Activated naive CD8-positive, alpha-beta T cell treated with anti-CD3 and anti-CD28 coated beads for 36 hours (primary cell): ENCODE measurements at places on chromosomes 5 and 9. TPM values are rescaled to one million over a fixed set of nuclear protein-coding genes. Genes with fewer than 3 reads are reported as not detected.

DNA sequence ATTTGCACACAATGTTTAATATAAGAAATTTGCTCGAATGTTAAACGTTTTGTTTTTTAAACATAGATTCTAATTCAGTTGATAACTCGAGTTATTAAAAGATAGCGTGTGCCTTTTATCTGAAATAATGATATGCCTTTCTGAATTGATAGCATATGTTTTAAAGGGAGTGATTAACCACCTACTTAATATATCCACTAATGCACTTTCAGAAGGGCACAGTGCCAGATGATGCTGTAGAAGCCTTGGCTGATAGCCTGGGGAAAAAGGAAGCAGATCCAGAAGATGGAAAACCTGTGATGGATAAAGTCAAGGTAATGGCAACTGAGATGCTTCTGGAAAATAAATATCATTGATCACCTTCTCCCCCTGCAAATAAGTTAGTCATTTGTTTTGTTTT is 53.9 kb downstream of the ERAP1 start:
- H3K36me3 ChIP-seq = peaks cover 17% of the 10 kb centered on the region
- no peak overlapping the region for H3K27ac ChIP-seq
- H3K27me3 ChIP-seq = no peaks in the 10 kb centered on the region

DNA sequence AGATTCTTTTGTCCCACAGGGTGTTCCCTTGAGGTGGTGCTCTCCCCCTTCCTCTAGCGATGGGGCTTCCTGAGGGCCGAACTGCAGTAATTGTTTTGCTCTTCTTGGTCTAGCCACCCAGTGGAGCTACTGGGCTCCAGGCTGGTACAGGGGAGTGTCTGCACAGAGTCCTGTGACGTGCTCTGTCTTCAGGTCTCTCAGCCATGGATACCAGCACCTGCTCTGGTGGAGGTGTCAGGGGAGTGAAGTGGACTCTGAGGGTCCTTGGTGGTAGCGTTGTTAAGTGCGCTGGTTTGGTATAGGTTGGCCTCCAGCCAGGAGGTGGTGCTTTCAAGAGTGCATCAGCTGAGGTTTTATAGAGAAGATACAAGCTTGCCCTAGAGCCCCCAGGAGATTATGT is 20.4 kb upstream of the CEP72 start:
- no peak overlapping the region for H3K27ac ChIP-seq
- no peak overlapping the region for H3K4me3 ChIP-seq
- H3K27me3 ChIP-seq = peaks cover 54% of the 10 kb centered on the region
- DNase-seq = no peak

DNA sequence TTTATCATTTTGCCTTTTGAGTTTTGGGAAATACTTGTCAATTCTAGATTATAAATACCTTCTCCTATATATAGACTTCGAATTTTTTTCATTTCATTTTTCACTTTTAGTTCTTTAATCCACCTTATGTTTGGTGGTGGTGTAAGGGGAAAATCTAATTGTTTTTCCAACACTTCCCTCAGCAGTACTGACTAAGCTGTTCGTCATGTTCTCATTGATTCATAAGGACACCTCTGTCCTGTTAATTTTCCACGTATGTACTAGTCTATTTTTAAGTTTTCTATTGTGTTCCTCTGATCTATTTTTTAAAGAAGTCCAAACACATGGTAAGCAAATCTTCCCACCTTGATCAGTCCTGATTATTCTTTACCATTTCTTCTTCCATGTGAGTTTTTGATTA is 254.2 kb downstream of the SYK start:
- no peak overlapping the region for H3K4me3 ChIP-seq
- peaks cover 14% of the 10 kb centered on the region for H3K4me1 ChIP-seq
- no peak for DNase-seq
- peaks cover 2% of the 10 kb centered on the region for H3K36me3 ChIP-seq

GRCh38 chr5:139481580-139482049 is 943 bp downstream of the STING1 start:
- no peak for DNase-seq
- peaks cover 29% of the 10 kb centered on the region for H3K4me1 ChIP-seq
- no peaks in the 10 kb centered on the region for H3K27me3 ChIP-seq
- peaks cover 14% of the 10 kb centered on the region for H3K36me3 ChIP-seq
- H3K4me3 ChIP-seq = peak overlapping the region; percentile 89

SEC24A gene
- 22.6 TPM for total RNA-seq

DNA sequence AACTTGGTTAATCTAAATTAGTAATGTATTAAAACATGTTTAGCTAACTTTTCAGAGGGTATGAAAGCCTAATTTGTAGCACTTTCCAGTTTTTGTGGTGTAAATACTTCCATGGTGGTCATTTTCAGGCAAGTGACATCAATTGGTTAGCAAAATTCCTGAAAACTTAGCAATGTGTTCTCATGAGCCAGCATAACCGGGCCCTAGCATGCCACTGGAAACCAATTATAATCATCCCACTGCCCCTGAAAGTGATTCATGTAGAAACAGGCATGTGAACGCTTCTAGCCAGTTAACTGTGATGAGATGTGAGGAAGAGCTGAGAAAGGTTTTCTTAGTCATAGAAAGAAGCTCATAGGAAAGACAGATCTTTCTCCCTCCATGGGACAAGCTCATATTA is 417.2 kb downstream of the TLR4 start:
- no peak overlapping the region for H3K4me3 ChIP-seq
- no peak for DNase-seq
- H3K4me1 ChIP-seq = no peaks in the 10 kb centered on the region
- no peaks in the 10 kb centered on the region for H3K36me3 ChIP-seq

GRCh38 chr9:114280636-114281472 is 42.0 kb upstream of the ORM1 start:
- H3K27ac ChIP-seq = no peak overlapping the region
- H3K27me3 ChIP-seq = no peaks in the 10 kb centered on the region
- no peaks in the 10 kb centered on the region for H3K36me3 ChIP-seq
- no peak for DNase-seq

DNA sequence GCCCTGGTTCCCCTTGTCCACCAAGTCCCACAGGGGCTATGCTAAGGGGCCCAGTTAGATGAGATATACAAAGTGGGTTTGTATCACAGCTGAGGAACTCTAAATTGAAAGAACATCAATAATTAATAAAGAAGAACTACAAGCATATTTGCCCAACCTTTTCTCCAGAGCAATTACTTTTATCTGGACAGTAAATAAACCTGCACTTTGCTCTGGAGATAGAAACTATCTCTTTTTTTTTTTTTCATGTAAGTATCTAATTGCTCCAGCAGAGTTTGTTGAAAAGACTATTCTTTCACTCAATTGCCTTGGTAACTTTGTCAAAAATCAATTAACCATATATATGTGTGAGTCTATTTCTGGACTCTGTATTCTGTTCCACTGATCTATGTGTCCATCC is 6.0 kb upstream of the CDKN2AIPNL start:
- H3K4me1 ChIP-seq = no peaks in the 10 kb centered on the region
- no peak for DNase-seq
- no peaks in the 10 kb centered on the region for H3K27me3 ChIP-seq
- H3K27ac ChIP-seq = no peak overlapping the region
- H3K36me3 ChIP-seq = no peaks in the 10 kb centered on the region

IFNB1 gene
- 1.2 TPM for total RNA-seq

EFCAB9 gene
- not detected for total RNA-seq

GRCh38 chr5:176418251-176418650 is 1.9 kb upstream of the CLTB start:
- peaks cover 28% of the 10 kb centered on the region for H3K4me1 ChIP-seq
- H3K36me3 ChIP-seq = no peaks in the 10 kb centered on the region
- no peaks in the 10 kb centered on the region for H3K27me3 ChIP-seq
- H3K4me3 ChIP-seq = no peak overlapping the region
- no peak overlapping the region for H3K27ac ChIP-seq

WWC1 gene
- 1.5 TPM for total RNA-seq

SLC6A3 gene
- not detected for total RNA-seq

- no peak overlapping the region for H3K27ac ChIP-seq
- DNase-seq = no peak
- no peaks in the 10 kb centered on the region for H3K36me3 ChIP-seq
- no peaks in the 10 kb centered on the region for H3K4me1 ChIP-seq
Measured at GRCh38 chr5:114953565-114953964, 216.1 kb downstream of the TRIM36 start.

GRCh38 chr5:83306572-83307241 is 164.8 kb upstream of the VCAN start:
- peak overlapping the region; percentile 40 for H3K27ac ChIP-seq
- no peaks in the 10 kb centered on the region for H3K27me3 ChIP-seq
- no peak overlapping the region for H3K4me3 ChIP-seq
- peaks cover 2% of the 10 kb centered on the region for H3K36me3 ChIP-seq

SHB gene
- 1.2 TPM for total RNA-seq

ENDOG gene
- 20.1 TPM for total RNA-seq

DIAPH1 gene
- 220 TPM for total RNA-seq

DNA sequence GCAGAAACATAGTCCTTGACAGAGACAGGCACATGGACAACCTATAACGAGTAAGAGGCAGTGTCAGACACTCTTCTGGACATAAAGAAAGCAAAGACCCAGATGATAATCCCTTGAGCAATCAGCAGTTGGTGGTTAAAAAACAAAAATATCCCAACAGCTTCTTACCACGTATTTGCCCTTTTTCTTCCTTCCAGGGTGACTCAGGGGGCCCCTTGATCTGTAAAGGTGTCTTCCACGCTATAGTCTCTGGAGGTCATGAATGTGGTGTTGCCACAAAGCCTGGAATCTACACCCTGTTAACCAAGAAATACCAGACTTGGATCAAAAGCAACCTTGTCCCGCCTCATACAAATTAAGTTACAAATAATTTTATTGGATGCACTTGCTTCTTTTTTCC is 9.5 kb downstream of the GZMK start:
- DNase-seq = no peak
- peaks cover 34% of the 10 kb centered on the region for H3K4me1 ChIP-seq
- no peaks in the 10 kb centered on the region for H3K36me3 ChIP-seq
- no peak overlapping the region for H3K4me3 ChIP-seq
- H3K27ac ChIP-seq = no peak overlapping the region
- no peaks in the 10 kb centered on the region for H3K27me3 ChIP-seq

- no peaks in the 10 kb centered on the region for H3K36me3 ChIP-seq
- no peaks in the 10 kb centered on the region for H3K4me1 ChIP-seq
- H3K27me3 ChIP-seq = no peaks in the 10 kb centered on the region
Measured at GRCh38 chr5:105817914-105818313, 1852.8 kb downstream of the EFNA5 start.

GRCh38 chr5:11289733-11290132 is 528.7 kb upstream of the DAP start:
- peaks cover 3% of the 10 kb centered on the region for H3K27me3 ChIP-seq
- H3K27ac ChIP-seq = no peak overlapping the region
- no peak for DNase-seq
- no peaks in the 10 kb centered on the region for H3K4me1 ChIP-seq
- H3K36me3 ChIP-seq = no peaks in the 10 kb centered on the region
- no peak overlapping the region for H3K4me3 ChIP-seq

PCDHGB7 gene
- total RNA-seq = not detected

DNA sequence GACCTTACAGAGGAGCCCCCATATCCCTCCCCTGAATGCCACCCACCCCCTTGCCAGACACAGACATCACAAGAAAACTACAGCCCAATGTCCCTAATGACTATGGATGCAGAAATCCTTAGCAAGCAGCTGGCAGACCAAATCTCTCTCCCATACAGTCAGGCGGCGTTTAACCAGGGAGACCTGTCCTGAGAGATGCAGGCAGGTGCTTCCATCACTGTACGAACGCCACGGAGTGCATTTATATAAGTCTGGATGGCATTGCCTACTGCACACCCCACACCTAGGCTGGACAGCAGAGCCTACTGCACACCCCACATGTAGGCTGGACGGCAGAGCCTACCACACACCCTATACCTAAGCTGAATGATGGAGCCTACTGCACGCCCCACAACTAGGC is 34.4 kb upstream of the SARDH start:
- H3K36me3 ChIP-seq = peaks cover 4% of the 10 kb centered on the region
- H3K27ac ChIP-seq = no peak overlapping the region
- DNase-seq = no peak

CCNJL gene
- total RNA-seq = not detected

DNA sequence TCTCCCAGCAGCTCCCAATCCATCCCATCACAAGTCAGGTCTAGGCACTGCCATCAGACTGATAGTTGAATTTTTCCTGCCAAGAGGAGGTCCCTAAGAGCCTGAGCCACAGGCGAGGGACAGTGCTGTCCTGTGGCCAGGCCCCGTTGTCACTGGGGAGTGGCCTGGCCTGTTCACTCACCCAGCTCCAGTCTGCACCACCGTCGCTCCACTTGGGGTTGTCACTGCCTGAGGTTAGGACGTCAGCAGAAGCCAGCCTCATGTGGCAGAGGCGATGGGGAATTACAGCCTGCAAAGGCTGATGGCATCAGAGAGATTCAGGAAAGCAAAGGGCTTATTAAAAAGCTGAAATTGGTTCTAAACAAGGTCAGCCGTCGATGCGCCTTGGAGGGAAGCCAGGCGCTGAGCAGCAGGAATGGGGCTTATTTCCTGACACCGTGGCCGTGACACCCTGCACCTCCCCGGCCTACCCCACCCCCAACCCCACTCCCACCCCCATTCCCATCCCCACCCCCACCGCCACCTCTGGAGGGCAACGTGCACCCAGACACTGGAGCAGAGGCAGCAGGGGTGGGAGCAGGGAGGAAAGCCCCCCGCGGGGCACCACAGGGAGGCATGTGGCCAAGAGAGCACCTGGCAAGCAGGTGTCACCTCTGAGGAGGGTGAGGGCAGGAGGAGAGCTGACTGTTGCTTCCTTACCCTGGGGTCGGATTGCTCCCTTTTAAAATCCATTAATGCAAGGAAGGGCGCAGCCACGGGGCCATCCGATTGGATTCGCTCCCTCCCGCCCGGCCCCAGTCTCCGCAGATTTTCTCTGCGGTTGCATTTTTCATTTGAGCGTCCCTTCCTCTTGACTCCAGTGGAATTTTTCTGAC is 3.1 kb upstream of the DBH start:
- no peak for DNase-seq
- no peak overlapping the region for H3K27ac ChIP-seq
- H3K4me3 ChIP-seq = no peak overlapping the region
- H3K27me3 ChIP-seq = no peaks in the 10 kb centered on the region
- H3K36me3 ChIP-seq = no peaks in the 10 kb centered on the region

DNA sequence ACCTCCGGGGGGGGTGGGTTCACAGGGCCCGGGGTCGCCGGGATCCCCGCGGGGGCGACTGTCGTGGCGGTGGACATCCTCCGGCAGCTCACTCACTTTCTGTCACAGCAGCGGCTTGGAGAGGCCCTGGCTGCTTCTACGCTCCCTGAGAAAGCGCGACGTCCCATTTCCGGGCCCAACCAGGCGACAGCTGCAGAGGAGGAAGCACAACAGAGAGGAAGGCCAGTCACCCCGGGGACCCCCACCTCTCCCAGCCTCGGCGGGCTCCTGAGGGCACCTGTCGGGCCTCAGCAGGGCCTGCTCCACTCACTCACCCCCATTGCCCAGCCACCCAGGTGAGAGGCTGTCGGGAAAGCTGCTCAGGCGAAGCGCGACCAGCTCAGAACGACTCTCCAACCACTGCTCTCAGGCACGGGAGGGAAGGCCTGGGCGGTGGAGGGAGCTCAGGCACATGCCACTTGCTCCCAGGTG is 14.4 kb downstream of the BRD3 start:
- no peak overlapping the region for H3K27ac ChIP-seq
- H3K36me3 ChIP-seq = no peaks in the 10 kb centered on the region
- no peaks in the 10 kb centered on the region for H3K27me3 ChIP-seq
- H3K4me1 ChIP-seq = peaks cover 4% of the 10 kb centered on the region
- no peak for DNase-seq

DNA sequence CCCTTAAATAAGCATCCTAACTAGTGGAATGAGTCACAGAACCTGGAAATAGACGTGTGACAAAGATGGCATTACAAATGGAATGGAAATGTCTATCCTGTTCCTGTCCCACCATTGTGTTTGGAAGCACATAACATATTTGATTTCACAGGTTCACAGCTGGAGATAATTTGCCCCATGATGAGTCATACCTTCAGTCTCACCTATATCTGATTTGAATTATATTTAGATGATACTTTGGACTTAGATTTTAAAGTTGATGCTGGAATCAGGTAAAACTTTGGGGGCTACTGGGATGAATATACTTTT is 92.5 kb downstream of the CEMIP2 start:
- DNase-seq = no peak
- H3K4me3 ChIP-seq = no peak overlapping the region
- H3K27me3 ChIP-seq = no peaks in the 10 kb centered on the region
- no peak overlapping the region for H3K27ac ChIP-seq
- H3K4me1 ChIP-seq = peaks cover 19% of the 10 kb centered on the region
